ENCODE measurements at places on chromosomes 3 and 15. TPM values are rescaled to one million over a fixed set of nuclear protein-coding genes. Genes with fewer than 3 reads are reported as not detected.

The GOLGA8R gene
- 0.10 TPM for total RNA-seq

DNA sequence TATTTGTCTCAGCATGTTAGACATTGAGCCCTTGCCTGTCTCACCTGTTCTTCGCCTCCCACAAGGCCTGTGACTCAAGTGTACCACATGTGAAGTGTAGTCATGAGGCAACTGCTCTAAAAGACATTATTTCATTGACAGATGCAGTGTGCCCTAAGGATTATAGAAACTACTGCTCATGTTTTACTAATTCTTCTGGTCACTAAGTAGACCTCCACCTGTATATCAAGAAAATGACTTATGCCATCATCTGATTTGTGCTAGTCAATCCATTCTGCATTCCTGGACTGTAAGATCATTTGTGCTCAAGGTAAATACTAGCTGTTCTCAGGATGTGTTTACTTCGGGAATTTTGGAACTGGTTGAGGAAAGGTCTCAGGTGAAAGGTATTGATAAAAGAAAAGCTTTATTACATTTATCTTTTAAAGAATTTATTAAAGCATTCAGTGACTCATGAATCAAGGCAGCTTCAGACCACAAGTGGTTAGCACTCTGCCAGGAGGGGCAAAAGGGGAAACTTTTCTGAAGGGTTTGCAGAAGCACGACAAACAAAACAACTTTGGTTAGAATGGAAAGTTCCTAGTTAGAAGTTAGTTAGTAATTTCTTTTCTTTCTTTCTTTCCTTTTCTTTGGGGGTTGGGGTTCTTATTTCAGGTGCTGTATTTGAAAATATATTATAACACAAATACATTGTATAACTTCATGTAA is 465.3 kb upstream of the CBLB start:
- H3K36me3 ChIP-seq = no peaks in the 10 kb centered on the region
- H3K4me1 ChIP-seq = no peaks in the 10 kb centered on the region
- no peak overlapping the region for H3K4me3 ChIP-seq
- no peak overlapping the region for H3K27ac ChIP-seq
- H3K27me3 ChIP-seq = no peaks in the 10 kb centered on the region

DNA sequence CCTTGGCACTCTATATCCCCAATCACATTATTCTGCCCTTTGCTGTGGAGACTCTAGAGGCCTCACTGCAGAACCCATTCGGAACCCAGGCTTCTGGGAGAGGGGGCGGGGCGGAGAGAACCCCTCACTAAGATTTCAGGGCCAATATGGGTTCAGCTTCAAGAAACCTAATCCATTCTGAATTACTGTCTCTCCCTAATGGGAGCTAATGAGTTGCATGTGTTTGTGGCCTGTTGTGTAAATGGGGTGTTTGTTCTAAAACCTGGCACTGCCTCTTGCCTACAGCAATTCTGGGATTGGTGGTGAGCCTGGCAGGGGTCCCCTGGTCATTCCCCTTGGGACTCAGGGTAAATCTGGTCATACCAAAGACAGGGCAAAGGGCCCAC is 605 bp upstream of the RASL12 start:
- no peaks in the 10 kb centered on the region for H3K36me3 ChIP-seq
- no peaks in the 10 kb centered on the region for H3K27me3 ChIP-seq
- DNase-seq = no peak
- peaks cover 5% of the 10 kb centered on the region for H3K4me1 ChIP-seq

GRCh38 chr3:112446343-112446742 is 52.9 kb downstream of the BTLA start:
- DNase-seq = no peak
- no peak overlapping the region for H3K4me3 ChIP-seq
- no peaks in the 10 kb centered on the region for H3K4me1 ChIP-seq
- H3K36me3 ChIP-seq = no peaks in the 10 kb centered on the region

The LRRIQ4 gene
- not detected for total RNA-seq

DNA sequence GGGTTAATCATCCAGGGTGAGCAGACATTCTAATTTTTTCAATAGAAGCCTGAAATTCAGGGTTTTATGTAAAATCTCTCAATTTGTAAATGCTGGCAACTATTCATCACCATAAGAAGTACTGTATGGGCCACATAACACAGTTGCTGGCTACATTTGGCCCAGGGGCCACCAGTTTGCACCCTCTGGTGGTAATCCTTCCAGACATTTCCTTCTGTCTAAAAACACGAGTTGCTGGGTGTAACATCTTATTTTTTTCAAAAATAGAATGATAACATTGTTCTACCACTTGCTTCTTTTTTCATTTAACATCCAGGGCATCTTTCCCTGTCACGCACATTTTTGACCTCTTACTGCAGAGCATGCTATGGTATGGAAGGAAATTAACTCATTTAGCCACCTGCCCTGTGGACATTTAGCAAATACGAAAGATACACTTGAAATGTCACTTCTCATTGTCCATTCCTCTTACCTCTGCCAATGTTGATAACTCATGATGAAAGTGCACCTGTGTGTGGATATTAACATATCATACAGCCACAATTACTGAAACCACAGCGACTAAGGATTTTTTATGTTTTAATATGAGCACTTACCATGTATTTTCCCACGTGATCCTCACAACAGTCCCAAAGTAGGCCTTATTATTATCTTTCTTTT is 117.5 kb upstream of the ARHGEF3 start:
- no peak overlapping the region for H3K4me3 ChIP-seq
- H3K27me3 ChIP-seq = no peaks in the 10 kb centered on the region
- H3K27ac ChIP-seq = no peak overlapping the region
- H3K36me3 ChIP-seq = no peaks in the 10 kb centered on the region
- DNase-seq = no peak
- peaks cover 5% of the 10 kb centered on the region for H3K4me1 ChIP-seq

DNA sequence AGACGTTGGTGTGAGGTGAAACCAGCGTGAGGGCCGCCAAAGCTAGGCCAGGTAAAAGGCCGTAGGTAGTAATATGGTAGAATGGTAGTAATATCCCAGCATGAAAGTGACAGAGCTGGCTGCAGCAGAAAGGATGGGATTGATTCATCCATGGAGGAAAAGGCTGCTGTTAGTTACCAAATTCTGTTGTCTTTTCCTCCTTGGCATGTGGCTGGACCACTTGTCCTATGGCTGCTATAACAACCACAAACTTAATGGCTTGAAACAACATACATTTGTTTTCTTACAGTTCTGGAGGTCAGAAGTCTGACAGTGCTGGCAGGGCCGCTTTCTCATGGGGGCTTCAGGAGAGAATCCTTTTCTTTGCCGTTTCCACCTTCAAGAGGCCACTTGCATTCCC is 47.8 kb upstream of the CHST2 start:
- H3K36me3 ChIP-seq = no peaks in the 10 kb centered on the region
- H3K4me1 ChIP-seq = peaks cover 12% of the 10 kb centered on the region
- DNase-seq = no peak
- H3K27ac ChIP-seq = no peak overlapping the region
- no peaks in the 10 kb centered on the region for H3K27me3 ChIP-seq

- no peak for DNase-seq
- no peaks in the 10 kb centered on the region for H3K27me3 ChIP-seq
- H3K27ac ChIP-seq = no peak overlapping the region
- H3K4me1 ChIP-seq = no peaks in the 10 kb centered on the region
Observed at GRCh38 chr3:179418610-179419009, 32.7 kb downstream of the GNB4 start.

The ROBO2 gene
- 2.0 TPM for total RNA-seq

DNA sequence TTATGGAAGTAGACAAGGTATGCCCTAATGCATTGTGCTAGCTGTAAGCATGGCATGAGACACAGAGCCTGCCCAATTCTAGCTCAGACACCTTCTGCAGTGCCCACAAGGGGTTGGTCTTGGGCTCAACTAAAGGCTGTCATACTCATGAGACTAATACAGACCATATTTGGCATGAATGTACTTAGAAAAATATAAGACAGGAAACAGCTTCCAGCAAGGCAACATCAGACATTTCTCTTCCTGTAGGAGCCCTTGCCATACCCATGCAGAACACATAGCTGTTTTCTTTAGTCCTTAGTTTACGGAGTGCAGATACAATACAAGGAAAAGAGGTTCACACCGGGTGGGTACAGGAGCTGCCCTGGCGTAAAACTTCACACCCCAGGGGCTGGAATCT is 30.5 kb upstream of the NR1I2 start:
- DNase-seq = no peak
- H3K36me3 ChIP-seq = no peaks in the 10 kb centered on the region
- H3K27me3 ChIP-seq = no peaks in the 10 kb centered on the region
- no peaks in the 10 kb centered on the region for H3K4me1 ChIP-seq

GRCh38 chr3:143302638-143303171 is 183.1 kb downstream of the CHST2 start:
- no peaks in the 10 kb centered on the region for H3K27me3 ChIP-seq
- DNase-seq = no peak
- no peak overlapping the region for H3K27ac ChIP-seq

GRCh38 chr3:4972652-4973643 is 6.3 kb upstream of the BHLHE40 start:
- H3K4me1 ChIP-seq = peaks cover 5% of the 10 kb centered on the region
- H3K27ac ChIP-seq = no peak overlapping the region
- H3K4me3 ChIP-seq = no peak overlapping the region
- peaks cover 4% of the 10 kb centered on the region for H3K27me3 ChIP-seq
- no peaks in the 10 kb centered on the region for H3K36me3 ChIP-seq

GRCh38 chr3:172061724-172062184 is 22.4 kb downstream of the FNDC3B start:
- H3K27ac ChIP-seq = no peak overlapping the region
- H3K4me1 ChIP-seq = no peaks in the 10 kb centered on the region
- H3K4me3 ChIP-seq = no peak overlapping the region

The HTR3E gene
- not detected for total RNA-seq

- H3K4me3 ChIP-seq = no peak overlapping the region
- peaks cover 1% of the 10 kb centered on the region for H3K27me3 ChIP-seq
- no peak for DNase-seq
- peaks cover 10% of the 10 kb centered on the region for H3K4me1 ChIP-seq
- no peak overlapping the region for H3K27ac ChIP-seq
- H3K36me3 ChIP-seq = no peaks in the 10 kb centered on the region
Observed at GRCh38 chr3:78875851-78876250, 891.9 kb downstream of the ROBO1 start.

DNA sequence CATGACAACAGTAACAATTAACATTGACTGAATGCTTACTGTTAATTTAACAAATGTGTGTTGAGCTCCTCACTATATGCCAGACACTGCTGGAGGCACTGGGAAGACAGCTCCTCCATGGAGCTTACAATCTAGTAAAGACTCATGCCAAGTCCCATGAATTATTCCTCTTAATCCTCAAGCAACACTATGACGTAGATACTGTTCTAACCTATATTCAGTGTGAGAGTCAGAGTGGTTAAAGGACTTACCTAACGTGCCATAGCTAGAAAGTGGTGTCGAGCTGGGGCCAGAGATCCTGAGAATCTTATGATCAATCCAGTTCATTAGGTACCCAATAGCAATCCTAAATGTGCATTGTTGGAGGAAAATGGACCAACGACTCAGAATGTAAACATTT is 43.6 kb downstream of the MYO1E start:
- H3K4me3 ChIP-seq = no peak overlapping the region
- H3K27ac ChIP-seq = no peak overlapping the region
- no peak for DNase-seq
- H3K36me3 ChIP-seq = no peaks in the 10 kb centered on the region
- no peaks in the 10 kb centered on the region for H3K27me3 ChIP-seq

DNA sequence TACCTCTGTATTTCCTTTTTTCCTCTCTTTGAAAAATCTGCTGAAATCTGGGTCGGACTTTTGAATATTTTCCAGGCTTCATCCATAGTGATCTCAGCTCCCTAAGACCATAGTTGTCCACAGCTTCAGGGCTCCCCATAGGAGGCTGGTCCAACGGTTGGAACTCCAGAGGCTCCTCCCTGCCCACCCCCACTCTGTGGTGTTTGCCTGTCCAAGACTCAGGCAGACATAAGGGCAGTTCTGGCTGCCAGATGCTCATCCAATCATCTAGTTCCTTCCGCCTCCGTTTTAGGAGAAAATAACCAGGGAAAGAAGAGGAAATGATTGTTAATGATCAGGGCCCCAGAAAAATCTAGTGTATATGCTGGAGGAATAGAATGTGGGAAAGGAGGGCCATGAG is 27.9 kb upstream of the PRTG start:
- no peak overlapping the region for H3K27ac ChIP-seq
- no peaks in the 10 kb centered on the region for H3K36me3 ChIP-seq
- no peaks in the 10 kb centered on the region for H3K27me3 ChIP-seq
- no peak for DNase-seq

The TERC gene
- 14.0 TPM for total RNA-seq

- H3K27me3 ChIP-seq = no peaks in the 10 kb centered on the region
- H3K4me1 ChIP-seq = no peaks in the 10 kb centered on the region
- no peaks in the 10 kb centered on the region for H3K36me3 ChIP-seq
- H3K27ac ChIP-seq = no peak overlapping the region
- no peak overlapping the region for H3K4me3 ChIP-seq
Observed at GRCh38 chr15:71237456-71238188, 122.4 kb downstream of the THSD4 start.

- H3K27me3 ChIP-seq = no peaks in the 10 kb centered on the region
- DNase-seq = no peak
- H3K4me3 ChIP-seq = no peak overlapping the region
- no peak overlapping the region for H3K27ac ChIP-seq
Observed at GRCh38 chr3:171532294-171532693, 72.1 kb upstream of the TNIK start.
